ENCODE measurements at places on chromosomes 1 and 21.

DNA sequence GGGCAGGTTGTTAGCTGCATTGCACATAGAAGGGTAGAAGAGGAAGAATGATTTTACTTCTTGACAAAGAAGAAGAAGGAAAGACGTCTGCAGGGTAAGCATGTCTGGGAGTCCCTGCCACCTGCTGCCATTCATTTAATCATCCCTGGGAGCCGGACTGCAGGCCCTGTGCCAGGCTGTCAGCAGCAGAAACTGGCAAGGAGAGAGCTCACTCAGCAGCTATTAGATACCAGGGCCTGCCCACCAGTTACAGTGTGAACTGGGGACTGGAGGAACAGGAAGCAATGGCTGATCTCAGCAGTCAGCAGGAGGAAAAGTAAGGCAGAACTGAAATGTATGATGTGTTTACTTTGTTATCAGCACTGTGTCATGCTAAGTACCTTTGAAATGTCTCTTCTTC, 75.7 kb upstream of the C1orf87 start:
- no peak for DNase-seq

DNA sequence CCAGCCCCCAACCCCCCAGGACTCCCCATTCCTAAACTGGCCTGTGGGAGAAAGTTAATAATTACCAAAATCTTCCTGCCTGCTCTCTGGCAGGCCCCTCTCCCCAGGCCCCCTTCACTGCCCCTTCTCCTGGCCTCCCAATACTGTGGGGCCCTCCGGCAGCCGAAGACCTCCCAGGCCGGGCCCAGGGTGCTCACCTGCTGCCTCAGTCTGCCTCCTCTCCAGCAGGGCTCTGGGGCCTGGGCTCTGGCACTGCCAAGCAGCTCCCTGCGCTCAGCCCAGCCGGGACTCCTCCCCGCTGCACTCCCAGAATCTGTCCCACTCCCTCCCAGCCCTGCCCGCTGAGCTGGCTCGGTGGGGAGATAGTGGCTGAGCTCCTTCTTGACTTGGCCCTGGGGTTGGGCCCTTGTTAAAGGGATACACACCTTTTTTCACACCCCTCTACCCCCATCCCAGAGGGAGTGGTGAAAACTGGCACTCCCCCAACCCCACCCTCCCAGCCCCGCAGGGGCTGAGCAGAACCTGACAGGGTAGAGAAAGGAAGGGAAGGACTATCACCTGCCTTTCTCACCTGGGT, at the start of gene S100A16:
Gene S100A16, minus strand, starts transcription at position 383 of the 577 bp plus-strand sequence. CDS start 4,986 bp downstream, outside the sequence.
- no peak for DNase-seq

DNA sequence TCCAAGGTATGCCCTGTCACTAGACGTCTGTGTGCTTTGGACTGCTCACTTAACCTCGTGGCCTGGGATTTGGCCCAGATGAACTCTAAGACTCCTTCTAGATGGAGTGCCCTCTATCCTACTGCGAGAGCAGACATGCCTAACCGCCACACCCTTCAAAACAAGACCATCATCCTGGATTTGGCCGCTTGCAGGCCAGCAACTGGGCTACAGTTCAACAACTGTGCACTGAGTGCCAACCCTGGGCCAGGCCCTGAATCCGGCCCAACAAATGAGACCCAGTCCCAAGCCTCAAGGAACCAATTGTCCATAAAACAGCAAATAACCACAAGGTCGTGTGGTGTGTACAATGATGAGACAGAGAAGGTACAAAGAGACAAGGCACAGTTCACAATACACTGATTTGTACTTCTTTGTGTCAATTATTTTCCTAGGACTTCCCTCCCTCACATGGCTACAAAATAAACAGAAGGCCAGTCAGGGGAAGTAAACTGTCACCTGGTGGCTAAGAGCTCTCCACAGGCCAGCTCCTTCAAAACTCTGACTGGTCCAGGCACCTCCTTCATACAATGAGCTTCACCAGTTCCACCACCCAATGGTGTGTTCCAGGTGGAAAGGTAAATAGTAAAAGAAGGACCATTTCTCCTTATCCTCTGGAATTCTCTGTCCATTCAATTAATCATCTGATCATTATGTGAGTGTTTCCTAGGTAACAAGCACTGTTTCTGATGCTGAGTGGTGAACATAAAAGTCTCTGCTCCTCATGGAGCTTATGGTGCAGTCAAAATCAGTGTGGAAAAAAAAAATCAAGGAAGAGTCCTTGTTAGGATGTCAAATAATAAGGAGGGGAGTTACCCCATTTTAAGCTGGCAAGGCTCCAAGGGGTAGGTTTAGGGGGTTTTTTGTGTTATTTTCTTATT, 60.4 kb downstream of the CAPZB start:
- no peak for DNase-seq

GRCh38 chr1:222257027-222257426, 290.9 kb downstream of the HHIPL2 start:
- no peak for DNase-seq

GRCh38 chr1:36352125-36352909, 28.9 kb upstream of the EVA1B start:
- DNase-seq = no peak

DNA sequence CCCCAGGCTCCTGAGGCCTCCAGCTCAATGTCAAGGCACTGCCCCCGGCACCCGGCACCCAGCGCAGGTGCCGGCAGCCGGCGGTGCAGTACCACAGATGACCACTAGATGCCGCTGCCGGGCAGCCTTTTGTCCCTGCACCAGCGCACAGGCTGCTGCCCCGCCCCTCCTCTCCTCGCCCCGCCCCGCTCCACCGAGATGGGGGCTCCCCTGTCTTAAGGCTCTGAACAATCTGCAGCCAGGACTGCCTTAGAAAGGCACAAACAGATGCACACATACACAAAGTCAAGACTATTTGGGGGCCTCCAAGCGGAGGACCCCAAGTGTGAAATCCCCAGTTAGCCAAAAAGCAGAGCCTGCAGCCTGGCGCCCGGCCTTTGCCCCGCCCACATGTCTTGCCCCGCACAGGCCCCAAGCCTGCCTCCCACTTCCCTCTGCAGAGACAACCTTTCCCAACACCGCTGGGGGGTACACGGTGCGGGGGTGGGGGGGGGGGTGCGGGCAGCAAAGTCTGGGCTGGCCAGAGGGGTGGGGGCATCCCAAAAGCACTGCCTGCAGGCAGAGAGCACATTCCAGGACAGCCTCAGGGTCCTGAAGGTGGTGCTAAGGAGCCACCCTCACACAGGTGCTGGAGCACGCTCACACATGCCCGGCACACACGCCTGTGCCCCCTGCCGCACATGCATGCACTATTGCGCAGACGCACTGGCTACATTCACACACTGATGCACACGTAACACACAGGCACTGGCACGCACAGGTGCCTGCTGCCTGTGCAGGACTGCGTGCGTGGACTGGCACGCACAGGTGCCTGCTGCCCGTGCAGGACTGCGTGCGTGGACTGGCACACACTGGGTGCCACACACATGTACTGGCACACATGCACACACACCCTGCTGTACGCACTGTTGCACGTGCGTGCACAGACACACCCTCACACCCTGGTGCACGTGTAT, 37.1 kb downstream of the ARHGEF16 start:
- DNase-seq = peak; percentile 72

- no peak for DNase-seq
These were observed 25.8 kb downstream of the UAP1 start for GRCh38 chr1:162587347-162587746.

GRCh38 chr1:97976801-97977200, 56.0 kb upstream of the DPYD start:
- DNase-seq = no peak

DNA sequence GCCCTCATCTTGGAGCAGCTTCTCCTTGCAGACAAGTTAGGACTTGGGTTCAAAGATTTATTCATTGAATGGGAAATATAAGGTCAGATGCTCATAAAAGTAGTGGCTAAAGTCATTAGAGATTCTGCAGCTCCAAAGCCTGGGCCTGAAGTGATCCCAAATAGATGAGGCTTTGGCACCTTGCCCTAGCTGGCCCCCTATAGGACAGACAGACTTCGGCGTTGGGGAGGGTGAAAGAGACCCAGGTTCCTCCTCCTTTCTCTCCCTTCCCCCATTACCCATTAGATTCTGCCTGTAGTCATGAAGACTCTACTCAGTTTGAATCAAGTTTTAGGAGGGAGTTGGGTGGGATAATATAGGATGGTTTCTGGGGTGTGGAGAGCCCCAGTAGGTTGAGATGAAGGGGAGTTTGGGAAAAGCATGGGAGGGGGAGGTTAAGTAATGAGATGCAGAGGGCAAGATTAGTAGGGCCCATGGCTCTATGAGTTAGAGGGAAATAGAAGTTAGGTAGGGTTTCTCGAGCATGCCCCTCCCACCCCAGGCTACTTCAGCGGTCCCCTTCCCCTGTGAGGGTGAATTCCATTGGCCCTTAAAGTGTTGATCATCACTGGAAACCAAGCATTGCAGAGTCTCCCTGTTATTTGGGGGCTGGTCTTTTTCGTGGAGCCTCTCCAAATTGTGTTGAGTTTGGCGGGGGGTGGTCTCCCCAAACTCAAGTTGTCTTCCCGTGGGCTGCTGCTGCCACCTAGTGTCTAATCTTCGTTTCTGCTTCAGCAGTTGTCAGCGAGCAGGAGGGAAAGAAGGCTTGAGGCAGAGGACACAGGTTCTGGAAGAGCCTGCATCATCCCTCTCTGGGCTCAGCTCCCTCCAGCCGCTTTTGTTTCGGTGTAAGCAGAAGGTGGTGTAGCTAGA, 2.1 kb upstream of the AHDC1 start:
- peak; percentile 30 for DNase-seq

- DNase-seq = no peak
These were observed 16.8 kb upstream of the CNTN2 start for GRCh38 chr1:205026181-205026580.

DNA sequence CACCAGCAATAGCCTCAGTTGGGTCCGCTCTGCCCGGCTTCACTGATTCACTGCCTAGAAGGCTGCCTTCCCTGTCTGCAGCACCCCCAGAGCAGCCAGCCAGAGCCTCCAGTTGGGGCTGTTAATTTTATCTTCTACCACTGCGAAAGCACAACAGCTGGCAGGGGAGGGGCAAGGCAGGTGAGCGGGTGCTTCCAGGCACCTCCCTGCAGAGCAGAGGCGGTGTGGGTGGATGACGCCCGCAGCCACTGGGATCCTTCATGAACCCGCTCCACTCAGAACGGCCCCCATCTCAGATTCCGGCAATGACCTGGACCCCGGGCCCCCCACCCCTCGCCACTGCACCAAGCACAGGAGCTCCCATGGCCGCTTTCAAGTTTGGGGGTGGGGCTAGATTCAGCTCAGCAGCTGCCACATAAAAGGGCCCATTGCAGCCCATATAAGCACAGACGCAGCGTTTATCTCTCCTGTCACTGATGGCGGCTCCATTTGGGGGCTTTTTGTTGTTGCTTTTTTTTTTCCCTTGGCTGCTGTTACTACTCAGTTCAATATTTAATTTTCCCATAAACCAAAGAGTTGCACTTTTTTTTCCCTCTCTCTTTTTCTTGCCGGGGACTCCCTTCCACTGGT, 128.0 kb upstream of the KLHDC7A start:
- no peak for DNase-seq

DNA sequence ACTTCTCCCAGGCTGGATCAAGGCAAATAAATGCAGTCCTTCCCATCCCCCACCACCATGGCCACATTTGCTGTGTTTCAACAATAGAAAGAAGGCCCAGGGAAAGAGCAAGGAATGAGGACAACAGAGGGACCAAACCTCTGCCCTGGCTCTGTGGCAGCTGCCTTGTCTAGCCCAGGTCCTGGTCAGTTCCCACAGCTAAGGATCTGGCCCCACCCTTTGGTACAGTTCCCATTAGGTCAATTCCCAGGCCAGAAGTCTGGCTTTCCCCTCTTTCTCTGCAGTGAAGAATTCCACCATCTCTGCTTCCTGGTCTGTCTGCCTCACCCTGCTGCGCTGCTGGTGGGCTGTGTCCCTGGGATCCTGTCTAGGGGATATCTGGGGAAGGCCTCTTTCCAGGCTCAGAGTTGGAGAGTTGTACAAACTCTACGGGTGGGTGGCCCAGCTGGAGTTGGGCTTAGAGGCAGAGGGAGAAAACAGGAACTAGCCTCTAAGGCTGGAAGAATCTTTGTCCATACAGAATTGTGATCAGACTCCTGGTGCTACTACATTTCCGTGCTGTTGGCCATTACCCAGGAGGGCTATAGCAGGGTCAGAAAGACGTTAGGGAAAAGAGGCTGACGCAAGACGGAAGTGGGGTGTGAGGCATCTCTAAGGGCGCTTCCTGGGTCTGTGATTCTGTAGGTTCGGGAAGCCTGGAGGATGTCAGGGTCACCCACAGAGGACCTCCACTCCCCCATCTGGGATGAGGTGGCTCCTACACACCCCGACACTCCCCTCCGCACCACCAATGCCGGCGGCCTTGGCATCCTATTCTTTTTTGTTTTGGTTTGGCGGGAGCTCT, 953 bp upstream of the NDUFS2 start:
- DNase-seq = no peak

GRCh38 chr1:85027242-85027983, 20.9 kb downstream of the MCOLN3 start:
- DNase-seq = no peak

- DNase-seq = peak; percentile 35
These were observed 3.3 kb downstream of the KLHL21 start for GRCh38 chr1:6599141-6599975.

- no peak for DNase-seq
These were observed 1.8 kb upstream of the MCOLN2 start for GRCh38 chr1:84998642-84999280.

GRCh38 chr1:119226321-119226720, 85.9 kb upstream of the WARS2 start:
- DNase-seq = no peak

- DNase-seq = no peak
These were observed 7.5 kb upstream of the MAP3K21 start for GRCh38 chr1:233320023-233320422.

GRCh38 chr1:186499571-186499970, 38.7 kb upstream of the PDC start:
- DNase-seq = no peak

- no peak for DNase-seq
These were observed 67.5 kb upstream of the DUSP10 start for GRCh38 chr1:221809091-221810029.

GRCh38 chr1:27233667-27234048, 774 bp upstream of the WDTC1 start:
- DNase-seq = no peak

GRCh38 chr1:56045477-56045876, 533.9 kb downstream of the PLPP3 start:
- DNase-seq = no peak

GRCh38 chr1:203706444-203706843, 58.5 kb upstream of the LAX1 start:
- no peak for DNase-seq

DNA sequence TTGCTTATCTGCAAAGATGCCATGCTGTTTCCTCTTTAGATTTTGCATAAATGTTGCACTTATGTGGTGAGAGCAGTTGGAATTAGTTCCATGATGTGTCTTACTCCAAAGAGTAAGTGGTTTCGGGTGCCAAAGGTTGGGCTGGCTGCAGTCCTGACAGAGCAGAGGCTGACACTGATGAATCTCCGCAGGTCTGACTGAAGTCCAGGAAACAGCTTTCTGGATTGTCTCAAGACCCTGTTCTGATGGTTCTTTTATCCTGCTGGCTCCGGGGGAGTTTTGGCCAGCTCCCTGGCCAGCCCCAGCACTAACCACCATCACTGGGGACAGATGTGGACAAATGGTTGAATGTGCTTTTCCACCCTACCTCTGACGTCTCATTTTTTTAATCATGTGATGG, 207.2 kb upstream of the KIAA0040 start:
- no peak for DNase-seq

DNA sequence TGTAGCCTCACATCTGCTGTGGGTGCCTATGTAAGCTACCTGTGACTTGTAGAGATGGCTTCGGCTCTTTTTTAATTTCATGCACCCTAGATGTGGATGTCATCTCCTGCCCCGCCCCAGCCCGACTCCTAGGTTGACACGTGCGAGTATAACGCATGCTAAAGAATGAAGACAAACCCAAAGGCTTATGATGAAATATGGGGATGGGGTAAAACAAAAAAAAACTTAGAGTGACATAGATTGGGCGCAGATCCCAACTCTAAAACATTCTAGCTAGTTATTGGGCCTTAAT, 613 bp upstream of the ERO1B start:
- no peak for DNase-seq

All from effector memory CD4-positive, alpha-beta T cell (primary cell).